Fibroblast of skin of right quadriceps (primary cell): ENCODE measurements at places on chromosomes 3 and 15.

GRCh38 chr3:14948609-14949038 is 1.2 kb downstream of the NR2C2 start:
- DNase-seq: no peak

DNA sequence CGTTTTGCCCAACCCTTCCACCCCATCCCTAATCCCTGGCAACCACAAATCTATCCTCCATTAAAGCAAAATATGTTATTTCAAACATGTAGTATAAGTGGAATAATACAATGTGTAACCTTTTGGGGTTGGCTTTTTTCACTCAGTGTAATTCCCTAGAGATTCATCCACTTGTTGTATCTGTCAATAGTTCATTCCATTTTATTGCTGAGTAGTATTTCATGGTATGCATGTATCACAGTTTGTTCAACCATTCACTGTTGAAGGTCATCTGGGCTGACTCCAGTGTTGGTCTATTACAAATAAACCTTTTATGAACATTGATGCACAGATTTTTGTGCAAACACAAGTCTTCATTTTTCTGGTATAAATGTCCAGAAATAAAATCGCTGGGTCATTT is 38.8 kb downstream of the BSN start:
- peak; percentile 46 for DNase-seq

DNA sequence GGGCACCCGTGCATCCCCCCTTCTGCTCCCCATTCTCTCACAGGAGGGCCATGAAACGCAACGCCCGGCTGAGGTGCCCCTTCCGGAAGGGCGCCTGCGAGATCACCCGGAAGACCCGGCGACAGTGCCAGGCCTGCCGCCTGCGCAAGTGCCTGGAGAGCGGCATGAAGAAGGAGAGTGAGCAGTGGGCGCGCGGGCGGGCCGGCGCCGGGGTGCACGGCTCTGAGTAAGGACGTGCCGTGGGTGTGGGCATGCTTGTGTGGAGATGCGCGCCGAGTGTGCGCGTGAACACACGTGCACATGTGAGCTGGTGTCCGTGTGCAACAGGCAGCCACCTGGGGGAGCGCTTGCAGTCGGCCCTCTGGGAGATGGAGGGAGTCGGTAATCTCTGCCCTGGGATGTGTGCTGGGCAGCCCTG is 28.1 kb downstream of the NR1I2 start:
- peak; percentile 27 for DNase-seq

- peak; percentile 40 for DNase-seq
These were observed 4.4 kb downstream of the SH3BP5 start for GRCh38 chr3:15327941-15328340.

DNA sequence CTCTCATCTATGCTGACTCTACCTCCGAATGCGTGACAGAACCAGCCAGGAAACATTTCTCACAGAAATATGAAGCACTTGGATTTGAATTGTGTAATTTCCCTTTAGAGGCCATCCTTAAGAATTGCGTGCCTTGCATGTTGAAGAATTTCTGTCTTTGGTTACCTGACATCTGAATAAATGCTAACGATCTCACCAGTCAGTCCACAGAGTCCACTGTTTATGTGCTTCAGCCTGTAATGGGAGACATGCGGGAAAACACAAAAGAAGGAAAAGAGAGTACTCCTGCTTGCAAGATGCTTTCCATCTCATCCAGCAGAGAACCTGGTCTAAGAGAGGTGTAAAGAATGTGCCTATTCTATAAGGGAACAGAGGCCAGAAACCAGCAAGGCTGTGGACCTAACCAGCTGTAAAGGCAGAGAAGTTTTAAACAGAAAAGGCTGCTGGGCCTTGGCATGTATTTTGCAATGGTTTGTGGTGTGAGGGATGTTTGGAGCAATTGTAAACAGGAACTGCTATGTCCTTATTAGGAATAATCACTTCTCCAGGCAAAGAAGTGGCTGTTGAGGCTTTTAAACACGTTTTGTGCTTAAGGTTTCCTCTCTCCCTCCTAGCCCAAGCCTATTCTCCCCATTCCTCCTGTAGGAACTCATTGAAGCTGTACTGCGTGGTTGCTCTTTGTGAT is 36.4 kb upstream of the BOC start:
- peak; percentile 24 for DNase-seq
